Stimulated activated CD4-positive, alpha-beta T cell treated with anti-CD3 and anti-CD28 coated beads, TNF-alpha, amount 100 ng/mL, for 1 hour (primary cell): ENCODE measurements at places on chromosomes 16 and 17.

- no peak for DNase-seq
These were observed 7.7 kb downstream of the AKAP1 start for GRCh38 chr17:57092779-57093178.

GRCh38 chr17:41734949-41735313, 488 bp upstream of the HAP1 start:
- DNase-seq, result no peak

GRCh38 chr17:42680331-42680808, 1.3 kb downstream of the CCR10 start:
- no peak for DNase-seq

- no peak for DNase-seq
These were observed 2.7 kb upstream of the CCDC57 start for GRCh38 chr17:82215095-82215971.

DNA sequence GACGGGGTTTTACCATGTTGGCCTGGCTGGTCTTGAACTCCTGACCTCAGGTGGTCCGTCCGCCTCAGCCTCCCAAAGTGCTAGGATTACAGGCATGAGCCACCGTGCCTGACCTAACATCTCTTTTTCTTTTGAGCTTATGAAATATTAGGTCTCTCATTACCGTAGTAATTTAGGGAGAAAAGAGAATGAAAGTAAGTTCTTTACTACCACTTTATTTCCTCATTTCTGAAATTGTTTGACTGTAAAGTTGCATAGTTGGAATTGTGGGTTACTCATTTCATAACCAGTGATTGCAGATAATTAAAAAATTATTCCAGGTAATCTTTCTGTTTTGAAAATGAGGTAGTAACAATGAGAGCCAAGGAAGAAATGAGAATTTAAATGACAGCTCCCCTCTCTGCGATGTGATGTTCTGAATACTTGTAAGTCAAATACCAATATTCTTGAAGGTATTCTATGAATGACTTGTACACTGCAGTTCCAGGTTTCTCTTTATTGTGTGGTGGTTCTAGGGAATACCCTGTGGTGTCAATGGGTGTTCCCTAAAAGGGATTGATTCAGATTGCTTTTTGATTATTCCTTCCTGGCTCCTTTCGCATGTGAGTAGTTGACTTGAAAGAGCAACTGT, 28.3 kb downstream of the MAP2K4 start:
- no peak for DNase-seq

DNA sequence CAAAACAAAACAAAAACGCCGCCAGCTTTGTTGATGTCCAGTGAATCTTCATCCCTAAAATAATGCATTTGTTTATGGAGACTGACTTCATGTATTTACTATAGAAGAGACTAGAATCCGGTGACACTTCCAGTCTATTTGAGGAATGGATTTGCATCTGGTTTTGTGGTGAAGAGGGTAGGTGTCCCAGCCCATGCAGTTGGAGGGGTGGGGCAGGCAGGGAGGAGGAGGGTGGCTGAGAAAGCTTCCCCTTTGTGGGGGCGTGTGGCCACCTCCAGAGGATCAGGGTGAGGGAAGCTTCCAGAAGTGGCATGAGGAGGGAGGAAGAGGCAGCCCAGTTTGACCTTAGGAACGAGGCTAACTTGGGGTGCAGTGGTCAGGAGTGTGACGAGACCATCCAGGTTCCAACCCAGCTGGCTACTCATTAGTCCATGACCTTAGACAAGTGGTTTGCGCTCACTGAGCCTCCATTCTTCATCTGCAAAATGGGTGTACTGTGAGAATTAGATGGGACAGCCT, 69.5 kb downstream of the CMIP start:
- DNase-seq, result no peak

GRCh38 chr16:63922560-63922959, 1199.3 kb downstream of the CDH11 start:
- no peak for DNase-seq

DNA sequence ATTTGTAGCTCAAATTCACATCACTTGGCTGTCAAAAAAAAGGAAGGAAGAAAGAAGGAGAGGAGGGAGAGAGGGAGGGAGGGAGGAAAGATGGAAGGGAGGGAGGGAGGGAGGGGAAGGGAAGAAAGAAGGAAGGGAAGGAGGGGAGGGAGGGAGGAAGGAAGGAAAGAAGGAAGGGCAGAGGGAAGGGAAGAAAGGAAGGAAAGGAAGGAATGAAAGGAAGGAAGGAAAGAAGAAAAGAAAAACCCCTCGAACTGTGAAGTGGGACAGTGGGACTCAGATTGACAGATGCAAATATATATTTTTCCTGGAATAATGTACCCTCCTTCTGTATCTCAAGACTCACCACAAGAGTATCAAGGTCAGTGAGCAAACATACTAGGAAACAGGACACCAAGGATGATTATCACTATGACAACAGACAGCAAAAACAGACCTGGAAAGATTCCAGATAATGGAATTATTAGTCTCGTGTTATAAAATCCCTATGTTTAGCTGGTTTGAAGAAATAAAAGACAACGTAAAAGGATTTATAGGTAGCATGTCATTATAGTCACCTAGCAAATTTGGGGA, 24.2 kb upstream of the ABCA3 start:
- DNase-seq, result no peak

DNA sequence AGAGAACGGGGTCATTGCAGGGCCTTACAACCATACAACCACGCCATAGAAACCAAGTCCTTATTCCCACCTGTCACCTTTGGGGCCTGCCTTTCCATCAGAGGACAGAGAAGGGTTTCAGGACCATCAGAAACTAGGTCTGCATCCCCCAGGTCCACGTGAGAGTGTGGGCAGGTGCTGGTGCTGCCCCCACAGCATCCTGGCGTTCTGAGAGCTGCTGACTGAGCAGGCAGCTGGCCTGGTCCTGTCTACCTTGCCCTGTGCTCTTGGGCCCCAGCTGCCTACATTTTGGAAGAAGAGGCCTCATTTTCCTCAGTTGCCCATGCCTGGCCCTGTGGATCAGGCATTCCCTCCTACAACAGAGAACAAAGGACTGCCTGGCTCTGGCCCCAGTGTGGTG, 21.6 kb downstream of the ZNF276 start:
- no peak for DNase-seq

DNA sequence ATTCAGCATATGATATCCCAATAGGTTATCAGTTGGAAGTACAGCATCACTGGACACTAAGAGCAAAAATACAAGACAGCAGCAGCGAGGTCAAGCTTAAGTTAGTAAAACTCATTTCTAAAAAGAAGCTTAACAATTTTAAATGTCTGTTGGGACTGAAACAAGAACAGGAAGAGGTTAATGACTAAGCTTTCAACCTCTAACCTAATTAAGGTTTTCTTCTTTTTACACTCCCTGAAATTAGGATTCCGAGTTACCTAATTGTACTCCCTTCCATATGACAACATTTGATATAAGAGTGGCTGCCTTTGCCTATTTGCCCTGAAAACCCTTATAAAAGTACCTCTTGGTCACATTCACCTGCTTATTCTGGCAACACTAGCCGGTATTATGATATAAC, 34.3 kb downstream of the CPSF4L start:
- DNase-seq, result no peak

DNA sequence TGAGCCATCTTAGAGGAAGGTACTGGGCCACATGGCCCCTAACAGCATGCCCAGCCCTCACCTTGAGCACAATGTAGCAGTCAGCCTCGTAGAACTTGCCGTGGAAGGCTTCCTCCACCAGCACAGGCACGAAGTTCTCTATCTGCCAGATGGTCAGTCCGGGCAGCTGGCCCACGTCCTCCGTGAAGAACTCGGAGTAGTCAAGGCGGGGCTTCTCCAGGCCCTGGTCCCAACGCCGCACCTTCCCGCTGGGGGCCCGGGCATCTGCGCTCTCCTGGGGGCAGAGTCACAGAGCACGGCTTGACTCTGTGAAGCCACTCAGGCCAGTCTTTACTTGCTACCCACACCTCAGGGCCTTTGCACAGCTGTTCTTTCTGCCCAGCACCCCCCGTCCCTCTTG, 7.3 kb downstream of the FLII start:
- no peak for DNase-seq

GRCh38 chr17:31394544-31394943, 3.1 kb downstream of the RAB11FIP4 start:
- no peak for DNase-seq

DNA sequence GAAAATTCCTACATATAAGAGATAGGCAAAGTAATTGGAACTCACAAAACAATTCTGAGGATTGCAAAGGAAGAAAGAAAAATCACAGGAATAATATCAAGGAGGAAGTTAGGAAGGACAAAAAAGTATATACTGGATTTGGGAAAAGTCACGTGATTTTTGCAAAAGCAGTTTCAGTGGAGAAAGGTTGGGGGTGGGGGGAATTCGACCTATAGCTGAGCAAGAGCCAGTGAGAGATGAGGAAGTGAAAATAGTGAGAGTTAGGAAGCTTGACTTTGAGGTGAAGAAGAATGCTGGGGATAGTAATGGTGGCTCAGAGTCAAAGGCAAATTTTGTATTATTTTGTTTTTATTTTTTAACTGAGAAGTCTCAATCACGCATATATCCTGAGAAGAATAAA, 438.0 kb upstream of the PMFBP1 start:
- no peak for DNase-seq

GRCh38 chr17:32759476-32759875, 117.4 kb downstream of the MYO1D start:
- DNase-seq, result no peak

- DNase-seq, result no peak
These were observed 295.3 kb upstream of the PMFBP1 start for GRCh38 chr16:72467157-72467759.

DNA sequence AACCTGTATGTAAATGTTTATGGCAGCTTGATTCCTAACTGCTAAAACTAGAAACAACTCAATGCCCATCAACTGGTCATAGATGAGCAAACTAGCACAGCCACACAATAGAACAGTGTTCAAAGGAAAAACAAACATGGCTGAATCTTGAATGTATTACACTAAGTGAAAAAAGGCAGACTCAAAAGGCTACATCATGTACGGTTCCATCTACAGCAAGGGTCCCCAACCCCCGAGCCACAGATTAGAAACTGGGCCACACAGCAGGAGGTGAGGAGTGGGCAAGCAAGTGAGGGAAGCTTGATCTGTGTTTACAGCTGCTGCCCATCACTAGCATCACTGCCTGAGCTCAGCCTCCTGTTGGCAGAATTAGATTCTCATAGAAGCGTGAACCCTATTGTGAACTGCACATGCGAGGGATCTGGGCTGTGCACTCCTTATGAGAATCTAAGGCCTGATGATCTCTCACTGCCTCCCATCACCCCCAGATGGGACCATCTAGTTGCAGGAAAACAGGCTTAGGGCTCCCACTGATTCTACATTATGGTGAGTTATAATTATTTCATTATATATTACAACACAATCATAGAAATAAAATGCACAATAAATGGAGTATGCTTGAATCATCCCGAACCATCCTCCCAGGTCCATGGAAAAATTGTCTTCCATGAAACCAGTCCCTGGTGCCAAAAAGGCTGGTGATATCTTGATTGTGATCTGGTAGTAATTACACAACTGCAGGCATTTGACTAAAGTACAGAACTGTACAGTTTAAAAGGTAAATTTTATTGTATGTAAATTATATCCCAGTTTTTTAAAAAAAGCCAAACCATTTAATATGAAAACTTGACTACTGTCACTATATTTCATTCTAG, 7.7 kb downstream of the CEP20 start:
- no peak for DNase-seq

DNA sequence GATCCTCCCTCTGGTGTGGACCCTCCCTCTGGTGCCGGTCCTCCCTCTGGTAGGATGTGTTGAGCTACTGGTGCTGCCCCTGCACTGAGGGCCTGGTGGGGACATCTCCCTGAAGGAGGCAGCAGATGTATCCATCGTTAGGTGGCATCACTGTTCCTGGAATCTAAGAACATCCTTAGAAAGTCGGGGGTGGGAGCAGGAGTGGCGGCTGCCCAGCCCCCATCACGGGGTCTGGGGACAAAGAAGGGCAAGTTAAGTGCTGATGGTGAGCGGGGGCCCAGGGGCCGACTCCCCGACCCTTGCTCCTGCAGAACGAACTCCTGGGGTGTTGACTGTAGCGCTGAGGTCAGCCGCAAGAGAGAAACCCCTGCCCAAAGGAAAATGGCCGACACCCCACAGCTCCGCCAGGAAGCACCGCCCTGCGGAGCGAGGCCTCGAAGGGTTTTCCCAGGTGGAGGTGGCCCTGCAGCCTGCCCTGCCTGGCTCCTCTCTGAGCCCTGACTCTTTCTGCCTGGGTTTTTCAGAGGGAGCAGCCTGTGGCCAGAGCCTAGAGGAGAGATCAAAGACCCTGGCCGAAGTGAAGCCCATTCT, 5.5 kb downstream of the CTU2 start:
- DNase-seq, result no peak

- DNase-seq, result no peak
These were observed 263.2 kb downstream of the WWOX start for GRCh38 chr16:78362524-78363135.

- no peak for DNase-seq
These were observed 56.3 kb downstream of the LMF1 start for GRCh38 chr16:914440-914839.

- DNase-seq, result no peak
These were observed 10.1 kb upstream of the SLC25A39 start for GRCh38 chr17:44334727-44335126.

GRCh38 chr17:56488800-56489199, 104.7 kb upstream of the NOG start:
- DNase-seq, result no peak

DNA sequence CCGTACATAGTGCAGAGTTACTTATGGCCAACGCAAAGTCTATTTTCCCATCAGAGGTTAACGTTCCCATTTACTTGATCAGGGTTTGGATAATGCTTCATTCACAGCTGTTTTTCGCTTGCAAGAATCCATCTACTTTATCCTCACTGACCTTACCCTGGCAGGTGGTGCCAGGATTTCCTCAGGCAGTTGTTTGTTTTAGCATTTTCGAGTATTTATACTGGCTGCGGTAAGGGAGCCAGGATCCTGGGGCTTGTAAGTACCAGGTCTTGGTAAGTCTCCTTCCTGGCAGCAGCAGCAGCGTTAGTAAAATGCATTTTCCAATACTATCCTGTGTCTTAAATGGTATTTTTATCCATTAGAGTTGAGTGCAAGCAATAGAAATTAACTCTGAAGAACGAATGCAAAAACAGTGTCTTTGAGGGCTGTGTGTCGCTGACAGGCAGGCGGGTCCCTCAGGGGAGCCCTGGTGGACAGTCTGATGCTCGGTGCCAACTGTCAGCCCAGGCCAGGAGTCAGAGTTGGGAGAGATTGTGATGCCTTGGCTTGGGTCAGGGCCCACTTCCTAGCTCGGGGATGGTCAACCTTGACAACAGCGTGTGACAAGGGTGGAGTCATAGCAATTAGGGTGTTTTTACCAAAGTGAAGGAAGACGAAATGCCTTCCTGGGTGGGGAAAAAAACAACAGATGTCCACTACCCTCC, 92.4 kb upstream of the HSBP1 start:
- no peak for DNase-seq

- no peak for DNase-seq
These were observed 23.9 kb downstream of the PHB1 start for GRCh38 chr17:49390548-49391324.

DNA sequence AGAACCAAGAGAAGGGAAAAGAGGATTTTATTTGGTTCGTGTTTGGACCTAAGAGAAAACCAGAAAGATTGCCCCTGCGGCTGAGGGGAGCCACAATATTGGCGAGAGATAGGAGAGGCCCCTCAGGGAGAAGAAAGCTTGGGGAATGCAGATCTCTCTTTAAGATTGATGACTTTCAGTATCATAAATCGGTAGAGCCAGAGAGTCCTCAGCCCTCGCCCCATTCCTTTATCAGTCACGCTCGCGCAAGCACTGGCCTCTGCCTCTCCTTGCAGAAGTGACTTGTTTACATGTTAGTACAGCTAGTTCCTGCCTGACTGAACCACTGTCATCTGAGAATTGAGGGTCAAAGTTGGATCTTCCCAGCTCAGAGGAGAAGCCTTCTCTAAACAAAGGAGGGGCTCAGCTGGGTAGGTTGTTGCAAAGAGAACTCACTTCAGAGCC, 21.5 kb upstream of the KRT19 start:
- DNase-seq, result no peak
